ENCODE measurements at places on chromosomes 11 and 22.

DNA sequence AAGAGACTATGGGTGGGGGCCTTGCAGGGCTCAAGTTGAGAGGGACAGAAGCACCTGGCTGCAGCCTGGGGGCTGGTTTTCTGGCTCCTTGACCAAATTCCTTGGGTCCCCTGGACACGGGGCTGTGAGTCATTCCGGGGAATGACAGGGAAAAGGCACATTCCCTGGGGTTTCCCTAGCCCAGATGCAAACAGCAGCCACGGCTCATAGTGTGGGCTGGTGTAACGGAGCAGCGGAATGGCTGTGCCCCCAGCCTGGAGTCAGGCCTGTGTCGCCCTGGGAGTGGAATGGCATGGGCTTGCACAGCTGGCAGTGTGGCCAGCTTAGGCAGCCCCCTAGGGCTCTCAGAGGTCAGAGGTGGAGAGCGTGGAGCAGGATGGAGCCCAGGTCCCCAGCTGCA lies 77.6 kb upstream of the KCNQ1OT1 start:
- DNase-seq, result no peak

DNA sequence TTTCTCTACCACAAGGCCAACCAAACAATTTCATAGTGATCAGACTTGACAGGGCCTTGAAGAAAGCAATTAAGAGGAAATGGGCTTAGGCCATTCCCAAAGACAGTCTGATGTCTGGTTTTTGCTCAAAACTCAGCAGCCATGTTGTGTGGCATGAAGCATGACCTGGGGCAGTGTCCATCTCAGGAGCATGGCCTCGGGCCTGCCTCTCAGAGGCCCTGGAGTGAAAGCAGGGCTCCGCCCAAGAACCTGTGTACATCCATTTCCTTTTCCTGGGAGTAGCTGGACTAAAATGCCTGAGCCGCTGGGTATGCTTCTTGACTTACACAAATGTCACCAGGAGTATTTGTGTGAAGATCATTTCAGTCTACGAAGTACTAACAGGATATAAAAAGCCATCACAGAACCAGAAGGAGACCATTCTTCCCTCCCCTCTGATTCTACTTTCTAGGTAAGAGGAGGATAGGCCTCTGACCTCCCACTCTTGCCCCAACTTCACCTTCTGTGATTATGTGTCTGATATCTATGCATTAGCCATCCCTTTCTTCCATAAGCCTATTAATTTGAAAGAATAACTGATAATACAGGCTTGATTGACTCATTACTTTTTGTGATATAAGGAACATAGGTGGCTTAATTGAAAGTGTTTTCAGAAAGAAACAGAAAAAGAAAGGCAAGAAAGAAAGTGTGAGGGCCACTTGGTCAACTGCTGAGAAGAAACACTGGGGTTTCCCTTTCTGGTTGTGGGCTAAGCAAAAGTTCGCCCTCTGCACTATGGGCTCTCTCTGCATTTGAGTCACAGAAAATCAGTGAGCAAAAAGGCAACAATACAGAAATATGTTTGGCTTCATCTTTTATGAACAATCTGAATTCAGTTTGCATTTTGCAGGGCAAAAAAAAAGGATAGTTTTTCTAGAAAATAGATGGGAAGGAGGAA lies 188.6 kb upstream of the MTMR2 start:
- no peak for DNase-seq

DNA sequence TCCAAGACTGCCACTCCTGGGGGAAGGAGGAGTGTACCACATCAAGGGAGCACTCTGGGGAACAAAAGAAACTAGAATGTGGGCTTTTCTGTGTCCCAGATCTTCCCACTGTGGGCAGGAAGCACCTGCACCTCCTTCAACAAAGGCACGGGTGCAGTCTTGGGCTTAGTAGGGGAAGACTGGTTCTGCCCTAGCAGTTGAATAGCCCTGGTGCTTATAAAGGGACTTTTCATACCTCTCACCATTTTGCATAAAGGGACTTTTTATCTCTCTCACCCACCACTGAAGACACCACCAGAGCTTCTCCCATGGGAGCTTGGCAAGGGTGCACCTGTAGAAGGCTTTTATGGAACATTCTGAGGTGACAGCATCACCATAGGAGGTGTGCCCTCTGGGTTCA lies 65.8 kb upstream of the MS4A8 start:
- DNase-seq, result no peak

- DNase-seq, result no peak
These were observed 1.0 kb downstream of the SYCE3 start for GRCh38 chr22:50561401-50562358.

- no peak for DNase-seq
These were observed 402.4 kb downstream of the LRRC4C start for GRCh38 chr11:41056892-41057569.

DNA sequence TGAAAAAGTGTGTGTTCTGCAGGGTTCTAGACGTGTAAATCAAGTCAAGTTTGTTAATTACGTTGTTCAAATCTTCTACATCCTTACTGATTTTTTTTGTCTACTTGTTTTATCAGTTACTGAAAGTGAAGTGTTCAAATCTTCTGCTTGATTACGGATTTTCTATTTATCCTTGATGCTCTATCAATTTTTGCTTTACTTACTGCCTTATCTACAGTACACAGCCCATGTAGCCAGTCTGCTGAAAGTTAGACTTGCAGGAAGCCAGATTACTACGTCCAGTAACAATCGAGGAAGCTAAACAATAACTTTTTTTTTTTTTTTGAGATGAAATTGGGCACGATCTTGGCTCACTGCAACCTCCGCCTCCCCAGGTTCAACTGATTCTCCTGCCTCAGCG lies 15.6 kb upstream of the C11orf24 start:
- DNase-seq, result no peak

GRCh38 chr11:126492331-126493082 lies 137.0 kb downstream of the ST3GAL4 start:
- DNase-seq, result no peak

- no peak for DNase-seq
These were observed 26.5 kb downstream of the CTNND1 start for GRCh38 chr11:57787920-57788702.

GRCh38 chr22:36144886-36145541 lies 15.5 kb downstream of the APOL3 start:
- peak; percentile 69 for DNase-seq

DNA sequence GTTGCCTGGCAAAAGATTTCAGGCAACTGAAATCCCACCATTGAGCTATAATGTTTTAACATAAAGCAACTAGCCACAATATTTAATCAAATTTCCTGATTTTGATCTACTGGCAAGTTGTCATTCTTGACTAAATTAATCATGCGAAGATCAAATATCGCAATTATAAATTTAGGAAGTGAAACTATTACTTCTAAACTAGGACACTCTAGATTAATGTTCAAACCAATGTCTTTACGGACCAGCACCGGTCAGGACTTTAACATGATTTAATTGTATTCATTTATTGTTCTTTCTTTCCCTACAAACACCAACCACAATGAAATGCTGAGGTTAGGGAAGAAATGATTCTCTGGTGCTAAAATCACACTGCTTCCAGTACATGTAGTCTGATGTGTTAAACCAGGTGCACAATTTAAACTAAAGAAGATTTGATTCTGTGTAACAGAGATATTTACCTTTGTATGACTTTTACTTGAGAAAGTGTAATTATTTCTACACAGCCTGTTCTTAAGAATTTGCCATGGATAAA lies 14.9 kb downstream of the GAS2 start:
- no peak for DNase-seq

DNA sequence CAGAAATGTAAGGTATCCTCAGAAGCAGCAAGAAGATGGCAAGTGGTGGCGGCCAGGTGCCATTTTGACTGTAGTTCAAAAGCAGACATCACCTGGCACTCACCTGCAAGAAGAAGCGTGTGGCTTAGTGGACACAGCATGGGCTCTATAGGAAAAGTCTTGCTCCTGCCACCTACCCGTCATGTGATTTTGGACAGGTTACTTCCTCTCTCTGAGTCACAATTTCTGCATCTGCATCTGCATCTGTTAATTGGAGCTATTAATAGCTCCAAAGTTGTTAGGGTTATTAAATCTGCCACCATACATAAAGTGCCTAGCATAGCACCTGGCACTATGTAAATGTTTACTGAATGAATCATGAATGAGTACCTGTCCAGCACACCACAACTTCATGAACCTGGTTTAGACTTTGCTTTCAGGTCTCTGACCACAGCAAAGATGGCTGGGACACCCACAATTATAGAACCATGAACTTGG lies 16.8 kb downstream of the RAB30 start:
- DNase-seq, result no peak

DNA sequence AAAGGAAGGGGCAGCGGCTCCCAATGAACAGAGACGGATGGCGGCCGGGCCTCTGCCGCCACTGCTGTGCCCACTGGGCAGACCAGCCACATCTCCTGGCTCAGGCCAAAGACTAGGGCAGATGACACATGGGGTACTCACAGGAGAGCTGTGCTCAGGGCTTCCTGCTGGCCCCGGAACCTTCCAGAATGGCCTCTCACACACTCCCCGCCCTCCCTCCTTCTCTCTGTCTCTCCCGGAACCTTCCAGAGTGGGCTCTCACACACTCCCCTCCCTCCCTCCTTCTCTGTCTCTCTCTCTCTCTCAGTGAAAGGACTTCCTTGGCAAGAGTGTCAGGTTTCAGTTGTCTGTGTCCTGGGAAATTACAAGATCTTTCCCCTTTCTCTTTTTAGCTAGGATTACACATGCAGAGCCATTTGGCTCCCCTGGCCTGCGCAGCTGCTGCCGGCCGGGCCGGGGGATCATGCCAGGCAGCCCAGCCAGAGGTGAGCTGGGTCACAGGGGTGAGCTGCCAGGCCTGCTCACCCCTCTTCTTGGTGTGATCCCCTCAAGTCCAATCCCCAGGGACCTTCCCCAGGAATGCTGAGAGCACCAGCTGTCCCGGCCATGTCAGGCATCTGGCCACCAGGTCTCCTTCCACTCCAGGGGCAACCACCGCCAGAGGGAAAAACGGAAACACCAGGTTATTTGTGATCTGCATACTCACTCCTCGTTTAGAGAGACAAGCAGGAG lies 45.3 kb upstream of the ADA2 start:
- peak; percentile 12 for DNase-seq

DNA sequence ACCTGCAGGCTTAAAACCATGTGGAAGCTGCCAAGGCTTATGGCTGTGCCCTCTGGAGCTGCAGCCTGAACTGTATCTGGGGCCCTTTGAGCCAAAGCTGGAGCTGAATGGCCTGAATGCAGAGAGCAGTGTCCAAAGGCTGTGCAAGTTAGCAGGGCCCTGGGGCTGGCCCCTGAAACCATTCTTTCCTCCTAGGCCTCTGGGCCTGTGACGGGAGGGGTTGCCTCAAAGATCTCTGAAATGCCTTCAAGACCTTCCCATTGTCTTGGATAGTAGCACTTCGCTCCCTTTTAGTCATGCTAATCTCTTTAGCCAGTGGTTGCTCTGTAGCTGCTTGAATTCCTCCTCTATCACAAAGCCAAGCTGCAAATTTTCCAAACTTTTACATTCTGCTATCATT lies 12.8 kb upstream of the IFTAP start:
- no peak for DNase-seq

DNA sequence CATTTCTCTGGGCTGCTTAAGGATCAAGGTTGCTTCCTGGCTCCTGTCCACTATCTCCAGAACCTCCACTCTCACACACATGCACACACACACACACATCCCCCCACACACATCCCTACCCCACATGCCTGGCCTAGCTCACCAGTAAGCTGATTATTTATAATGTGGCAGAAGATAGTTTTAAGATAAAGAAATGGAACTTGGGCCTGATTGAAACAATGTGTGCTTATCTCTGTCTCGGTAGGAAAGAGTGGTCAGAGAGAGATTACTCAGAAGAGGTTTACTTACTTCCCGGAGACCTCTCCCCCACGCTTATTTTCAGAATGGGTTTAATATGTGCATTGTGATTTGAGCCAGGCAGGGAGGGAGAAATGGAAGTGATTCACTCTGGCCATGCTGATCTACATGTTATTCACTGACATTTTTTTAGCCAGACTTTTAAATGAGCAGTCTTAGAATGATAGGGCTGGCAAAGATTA lies 422.4 kb downstream of the TENM4 start:
- peak; percentile 79 for DNase-seq
